ENCODE measurements at places on chromosomes 2 and 18.

DNA sequence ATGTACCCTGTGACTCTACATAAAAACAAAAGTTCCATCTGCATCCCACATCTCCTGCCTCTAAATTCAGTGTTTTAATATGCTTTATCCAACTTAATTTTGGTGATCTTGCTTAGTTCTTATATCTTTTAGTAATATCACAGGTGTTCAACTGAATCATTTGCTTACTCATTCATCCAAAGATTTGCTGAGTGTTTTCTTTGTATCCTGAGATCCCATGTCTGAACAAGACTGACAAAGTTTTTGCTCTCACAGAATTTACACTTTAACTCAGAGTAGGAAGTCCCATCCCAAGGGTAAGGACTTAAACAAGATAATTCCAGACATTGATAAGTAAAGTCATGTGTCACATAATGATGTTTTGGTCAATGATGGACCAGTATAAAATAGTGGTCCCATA, 87.0 kb downstream of the FSIP2 start:
- DNase-seq: no peak

- no peak for DNase-seq
These were observed 157.9 kb downstream of the ASB1 start for GRCh38 chr2:238584617-238585016.

GRCh38 chr2:133801946-133802345, 233.7 kb upstream of the NCKAP5 start:
- DNase-seq: no peak

DNA sequence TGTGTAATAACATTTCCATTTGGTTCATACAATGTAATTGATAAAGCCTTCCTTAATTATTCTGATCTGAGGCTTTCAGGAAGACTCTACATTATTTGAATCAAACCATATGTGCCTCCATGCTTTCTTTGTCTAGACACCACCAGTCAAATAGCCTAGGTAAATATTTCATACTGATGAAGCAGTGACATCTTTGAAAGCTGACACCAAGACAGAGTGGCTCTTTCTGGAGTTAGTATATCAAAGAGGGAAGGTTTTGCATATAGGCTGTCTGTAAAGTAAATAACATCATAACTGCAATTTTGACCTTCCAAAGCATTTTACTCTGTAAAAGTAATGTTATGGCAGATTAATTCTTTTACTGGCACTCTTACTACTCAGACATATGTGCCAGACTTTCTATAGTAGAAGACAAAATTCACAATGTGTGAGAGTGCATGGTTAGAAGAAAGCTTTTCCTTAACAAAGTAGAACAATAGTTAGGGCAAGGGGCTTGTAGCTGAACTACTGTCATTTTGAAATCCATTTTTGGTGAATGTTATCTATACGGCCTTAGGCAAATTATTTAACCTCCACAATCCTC, 177.3 kb downstream of the ERBB4 start:
- DNase-seq: no peak

GRCh38 chr2:104091894-104092293, 762.0 kb upstream of the POU3F3 start:
- peak; percentile 11 for DNase-seq

DNA sequence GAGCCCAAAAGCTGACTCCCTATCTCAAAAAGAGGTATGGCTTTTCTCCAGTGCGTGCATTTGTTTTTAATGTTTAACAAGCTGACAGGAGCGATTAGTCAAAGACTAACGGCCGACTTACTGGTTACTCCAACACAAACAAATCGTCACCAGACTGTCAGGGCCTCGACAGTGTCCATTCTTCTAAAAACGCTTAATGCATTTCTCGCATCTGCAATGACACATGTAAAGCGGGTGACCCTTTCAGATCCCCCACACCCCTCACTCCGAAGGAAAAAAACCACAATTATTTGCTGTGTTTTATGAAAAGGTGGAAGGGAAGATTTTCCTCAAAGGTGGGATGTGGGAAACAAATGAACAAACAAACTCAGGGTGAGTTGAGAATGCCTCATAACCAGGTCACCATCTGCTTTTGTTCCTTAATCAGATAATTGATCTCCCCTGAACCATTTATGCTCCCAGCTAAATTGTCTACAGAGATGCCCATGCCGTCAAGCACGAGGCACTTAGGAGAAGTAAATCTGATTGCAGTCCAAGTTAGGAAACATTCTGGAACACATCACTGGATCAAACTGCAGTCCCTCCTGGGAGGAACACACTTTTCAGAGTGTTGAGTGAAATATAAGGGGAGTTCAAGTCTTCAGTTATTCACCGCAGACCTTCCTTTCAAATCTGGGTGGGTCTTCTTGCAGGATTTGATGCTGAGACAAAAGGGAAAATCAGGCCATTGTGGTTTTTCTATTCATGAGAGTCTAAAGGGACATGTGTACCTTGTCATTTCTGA, 340.8 kb downstream of the CMPK2 start:
- DNase-seq: no peak

GRCh38 chr2:102277202-102277700, 34.1 kb upstream of the IL1RL1 start:
- no peak for DNase-seq

GRCh38 chr2:229855116-229855515, 66.7 kb downstream of the TRIP12 start:
- DNase-seq: no peak

GRCh38 chr2:36058953-36059352, 296.6 kb upstream of the CRIM1 start:
- no peak for DNase-seq

DNA sequence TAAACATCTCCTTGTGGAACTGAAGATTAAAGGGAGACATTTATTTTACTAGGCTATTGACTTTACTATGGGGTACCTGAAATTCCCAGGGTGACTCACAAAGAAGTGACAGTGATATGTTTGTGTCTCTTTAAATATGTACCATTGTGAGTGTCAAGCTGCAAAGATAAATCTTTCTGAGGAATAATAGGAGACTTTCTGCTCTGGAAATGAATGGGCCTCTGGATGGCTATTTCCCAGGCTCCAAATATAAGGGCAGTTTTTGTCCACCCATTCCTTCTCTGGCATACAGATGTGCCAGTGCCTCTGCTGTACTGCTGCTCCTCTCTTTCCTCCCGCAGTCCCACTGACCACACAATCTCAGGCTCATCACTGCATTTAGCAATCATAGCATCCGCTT, 586.4 kb upstream of the CNTNAP5 start:
- DNase-seq: no peak

- no peak for DNase-seq
These were observed 52.6 kb downstream of the CD28 start for GRCh38 chr2:203758841-203759689.

DNA sequence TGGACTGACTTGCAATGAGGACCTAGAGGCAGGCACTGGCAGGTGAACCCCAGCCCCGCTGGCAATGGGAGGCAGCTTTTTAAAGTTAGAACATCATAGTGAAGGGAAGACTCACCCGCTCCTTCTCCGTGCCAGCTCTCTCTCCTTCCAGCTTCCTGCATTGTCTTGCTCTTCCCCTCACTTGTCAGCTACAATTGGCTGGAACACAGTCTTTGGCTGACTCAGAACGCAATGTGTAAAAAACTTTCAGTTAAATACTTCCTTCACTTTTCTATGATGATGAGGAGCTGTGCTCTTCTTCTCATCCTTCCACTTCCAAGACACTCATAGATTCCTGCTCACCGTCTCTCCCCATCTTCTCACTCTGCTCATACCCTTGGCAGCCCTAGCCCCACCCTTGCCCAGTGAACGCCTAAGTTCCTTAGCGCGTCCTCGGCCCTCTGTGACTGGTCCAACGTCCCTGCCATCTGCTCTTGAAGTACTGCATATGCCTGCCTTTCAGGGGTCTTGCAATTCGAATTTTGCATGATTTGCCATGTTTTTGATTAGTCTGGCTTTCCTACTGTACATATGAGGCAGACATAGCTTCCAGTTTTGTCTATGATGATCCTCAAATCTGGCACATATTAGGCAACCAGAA, 118.0 kb upstream of the TMEM200C start:
- no peak for DNase-seq

GRCh38 chr18:54964741-54965140, 5.5 kb upstream of the CCDC68 start:
- no peak for DNase-seq

GRCh38 chr2:233267516-233268245, 16.2 kb downstream of the ATG16L1 start:
- DNase-seq: no peak

DNA sequence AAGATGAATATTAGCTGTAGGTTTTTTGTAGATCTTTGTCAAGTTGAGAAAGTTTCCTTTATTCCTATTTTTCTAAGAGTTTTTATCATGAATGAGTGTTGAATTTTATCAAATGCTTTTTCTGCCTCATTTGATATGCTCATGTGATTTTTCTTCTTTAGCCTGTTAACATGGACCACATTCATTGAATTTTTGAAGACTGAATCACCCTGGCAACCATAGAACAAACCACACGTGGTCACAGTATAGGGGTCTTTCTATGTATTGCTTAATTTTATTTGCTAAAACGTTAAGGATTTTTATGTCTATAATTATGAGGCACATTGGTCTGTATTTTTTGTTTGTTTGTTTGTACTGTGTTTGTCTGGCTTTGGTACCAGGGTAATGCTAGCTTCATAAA, 201.7 kb upstream of the CWC22 start:
- no peak for DNase-seq

- no peak for DNase-seq
These were observed 88.9 kb upstream of the RGPD4 start for GRCh38 chr2:107737756-107738155.

GRCh38 chr2:170229125-170229524, 51.2 kb downstream of the MYO3B start:
- DNase-seq: no peak

DNA sequence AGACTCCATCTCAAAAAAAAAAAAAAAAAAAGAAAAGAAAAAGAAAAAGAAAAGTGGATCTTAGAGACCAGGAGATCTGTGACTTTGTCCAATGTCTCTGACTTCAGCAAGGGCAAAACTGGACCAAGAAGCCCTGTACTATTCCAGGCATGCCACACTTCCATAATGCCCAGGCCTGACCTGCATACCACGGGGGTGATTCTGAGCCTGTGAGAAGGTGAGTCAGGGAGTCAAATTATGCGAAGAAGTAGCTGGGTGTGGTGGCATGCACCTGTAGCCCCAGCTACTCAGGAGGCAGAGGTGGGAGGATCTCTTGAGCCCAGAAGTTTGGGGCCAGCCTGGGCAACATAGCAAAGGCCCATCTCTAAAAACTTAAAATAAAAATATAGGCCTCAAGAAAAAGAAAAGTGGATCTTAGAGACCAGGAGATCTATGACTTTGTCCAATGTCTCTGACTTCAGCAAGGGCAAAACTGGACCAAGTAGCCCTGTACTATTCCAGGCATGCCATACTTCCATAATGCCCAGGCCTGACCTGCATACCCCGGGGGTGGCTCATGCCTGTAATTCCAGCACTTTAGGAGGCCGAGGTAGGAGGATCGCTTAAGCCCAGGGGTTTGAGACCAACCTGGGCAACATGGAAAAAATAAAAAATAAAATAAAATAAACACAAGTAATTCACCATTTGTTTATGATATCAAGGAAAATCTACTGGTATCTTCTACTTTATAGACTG, 12.2 kb upstream of the PUM2 start:
- no peak for DNase-seq

DNA sequence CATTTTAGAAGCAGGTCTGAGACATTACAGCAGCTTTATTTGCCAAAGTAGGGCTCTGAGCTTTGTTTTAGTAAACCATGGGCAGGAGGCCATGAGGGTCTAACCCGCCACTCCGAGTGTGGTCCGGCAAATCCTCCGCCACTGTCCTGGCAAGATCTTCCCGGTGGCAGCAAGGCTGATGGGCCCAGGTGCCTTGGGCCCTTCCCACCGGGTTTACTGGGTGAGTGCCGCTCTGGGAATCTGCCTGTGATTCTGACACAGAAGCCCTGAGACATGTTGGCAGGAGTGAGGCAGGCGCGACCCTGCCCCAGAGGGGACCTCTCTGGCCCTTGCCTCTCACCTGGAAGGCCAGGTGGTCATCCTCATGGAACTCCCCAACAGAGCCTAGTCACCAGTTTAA, 29.9 kb downstream of the MTERF4 start:
- DNase-seq: no peak

GRCh38 chr2:212173756-212174510, 364.7 kb downstream of the ERBB4 start:
- DNase-seq: no peak

DNA sequence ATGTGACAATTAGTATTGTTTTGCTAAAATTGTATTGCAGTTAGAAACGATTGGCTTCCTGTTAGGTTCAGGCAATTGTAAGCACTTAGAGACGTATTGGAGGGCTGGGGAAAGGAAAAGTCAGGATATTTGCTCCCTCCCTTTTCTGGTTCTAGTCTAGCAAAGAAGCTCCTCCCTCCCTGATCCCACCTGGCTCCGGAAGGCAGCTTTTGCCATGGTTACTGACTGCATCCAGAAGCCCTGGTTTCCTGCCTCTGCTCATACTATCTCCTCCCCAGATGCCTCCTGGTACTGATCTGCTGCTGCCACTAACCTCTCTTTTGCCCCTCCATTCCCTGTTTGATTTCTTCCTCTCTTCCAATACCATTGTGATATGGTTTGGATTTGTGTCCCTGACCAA, 275.9 kb downstream of the MREG start:
- peak; percentile 36 for DNase-seq

GRCh38 chr2:209476367-209477208, 52.7 kb downstream of the MAP2 start:
- DNase-seq: no peak

DNA sequence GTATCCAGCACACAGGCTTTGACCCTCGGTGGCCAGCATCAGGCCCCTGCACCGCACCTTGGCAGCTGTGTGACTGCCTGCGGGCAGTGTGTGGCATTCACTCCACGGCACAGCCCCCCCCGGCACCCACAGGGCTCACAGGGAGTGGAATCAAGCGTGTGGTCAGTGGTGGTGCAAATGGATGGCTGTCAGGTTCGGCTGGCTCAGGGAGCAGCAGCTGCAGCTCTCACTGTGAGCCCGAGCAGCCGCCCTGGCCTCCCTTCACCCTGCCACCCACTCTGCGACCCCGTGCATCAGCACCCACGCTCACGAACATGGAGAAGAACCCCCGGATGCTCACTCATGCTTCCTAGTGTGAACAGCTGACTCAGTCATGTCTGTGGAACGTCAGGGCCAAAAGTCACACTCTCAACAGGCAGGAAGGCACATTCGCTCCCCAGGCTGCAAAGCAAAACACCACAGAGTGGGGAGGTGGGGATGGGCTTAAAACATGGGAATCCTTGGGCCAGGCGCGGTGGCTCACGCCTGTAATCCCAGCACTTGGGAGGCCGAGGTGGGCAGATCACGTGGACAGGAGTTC, 41.5 kb upstream of the GPC1 start:
- peak; percentile 5 for DNase-seq

GRCh38 chr2:233456111-233456510, 101.8 kb downstream of the DGKD start:
- no peak for DNase-seq

GRCh38 chr2:23230885-23231284, 154.1 kb upstream of the KLHL29 start:
- DNase-seq: peak; percentile 33

Data from WTC11 (cell line).